ENCODE measurements at places on chromosomes 16 and 17. TPM values are rescaled to one million over a fixed set of nuclear protein-coding genes. Genes with fewer than 3 reads are reported as not detected.

CCL2 gene
- total RNA-seq, result 8.6 TPM

VAT1L gene
- total RNA-seq, result 29.9 TPM

SECTM1 gene
- total RNA-seq, result 4.9 TPM

HOXB7 gene
- 13.2 TPM for total RNA-seq

MMP28 gene
- 0.13 TPM for total RNA-seq

EVPL gene
- 0.26 TPM for total RNA-seq

NPIPB4 gene
- 14.8 TPM for total RNA-seq

APPBP2 gene
- total RNA-seq, result 29.5 TPM

ABCC3 gene
- 13.9 TPM for total RNA-seq

SKAP1 gene
- total RNA-seq, result not detected

All from epithelial cell of alveolus of lung (primary cell).